ENCODE measurements at places on chromosomes 6 and 20.

- DNase-seq = no peak
These were observed 58.9 kb downstream of the TRERF1 start for GRCh38 chr6:42392833-42393232.

- DNase-seq = no peak
These were observed 9.3 kb upstream of the NNAT start for GRCh38 chr20:37511610-37512275.

DNA sequence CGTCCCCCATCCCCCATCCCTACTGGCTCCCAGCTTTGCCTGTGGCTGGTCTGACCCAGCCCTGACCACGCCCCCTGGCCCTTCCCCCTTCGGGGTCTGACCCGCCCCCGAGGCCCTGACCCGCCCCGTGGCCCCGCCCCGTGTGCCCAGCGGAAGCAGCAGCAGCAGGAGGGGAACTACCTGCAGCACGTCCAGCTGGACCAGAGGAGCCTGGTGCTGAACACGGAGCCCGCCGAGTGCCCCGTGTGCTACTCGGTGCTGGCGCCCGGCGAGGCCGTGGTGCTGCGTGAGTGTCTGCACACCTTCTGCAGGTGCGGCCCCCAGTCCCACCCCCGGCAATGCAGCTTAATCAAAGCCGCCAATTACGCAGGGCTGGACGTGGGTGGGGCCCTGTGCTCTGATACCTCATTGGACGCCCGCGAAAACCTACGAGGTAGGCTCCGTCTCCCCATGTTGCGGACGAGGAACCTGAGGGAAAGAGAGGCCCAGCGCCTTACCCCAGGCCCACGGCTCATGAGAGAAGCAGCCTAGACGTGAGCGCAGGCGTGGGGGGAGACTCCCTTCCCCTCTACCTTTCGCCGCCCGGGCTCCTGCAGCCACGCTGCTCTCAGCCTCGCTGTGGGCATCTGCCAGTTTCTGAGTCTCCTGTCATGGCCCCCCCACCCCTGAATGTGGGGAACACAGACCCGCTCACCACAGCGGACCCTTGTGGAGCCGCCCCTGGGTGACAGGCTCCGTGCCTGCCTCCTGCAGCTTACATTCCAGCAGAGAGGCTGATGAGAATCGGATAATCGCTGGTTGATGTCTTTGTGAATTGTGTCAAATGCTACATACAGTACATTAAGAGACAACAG, 12.8 kb downstream of the RBCK1 start:
- DNase-seq = no peak

DNA sequence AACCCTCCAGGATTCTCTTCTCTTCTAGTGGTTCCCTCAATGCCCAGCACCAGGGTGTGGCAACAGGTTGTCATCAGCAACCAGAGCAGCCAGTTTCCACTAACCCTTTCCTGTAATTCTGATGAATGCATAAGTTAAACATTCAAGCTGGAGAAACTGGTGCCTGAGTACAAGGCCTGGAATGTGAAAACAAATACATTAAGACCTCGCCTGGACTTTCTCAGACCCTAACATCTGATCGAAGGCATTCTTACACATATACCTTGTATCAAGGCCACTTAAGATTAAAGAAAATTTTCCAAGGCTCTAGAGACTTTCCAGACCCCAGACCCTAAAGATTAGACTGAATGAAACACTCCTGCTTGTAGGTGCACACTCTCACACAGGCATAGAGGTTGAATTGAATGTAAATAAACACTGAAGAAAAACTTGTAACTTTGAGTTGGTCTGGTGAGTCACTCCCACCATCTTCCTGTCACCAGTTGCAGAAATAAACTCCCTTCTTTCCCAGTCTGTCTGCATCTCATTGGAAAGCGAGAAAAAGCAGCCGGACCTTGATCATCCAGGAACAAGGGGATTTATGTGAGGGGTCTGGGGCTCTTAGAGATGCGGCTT, 9.0 kb downstream of the LRP11 start:
- DNase-seq = no peak

DNA sequence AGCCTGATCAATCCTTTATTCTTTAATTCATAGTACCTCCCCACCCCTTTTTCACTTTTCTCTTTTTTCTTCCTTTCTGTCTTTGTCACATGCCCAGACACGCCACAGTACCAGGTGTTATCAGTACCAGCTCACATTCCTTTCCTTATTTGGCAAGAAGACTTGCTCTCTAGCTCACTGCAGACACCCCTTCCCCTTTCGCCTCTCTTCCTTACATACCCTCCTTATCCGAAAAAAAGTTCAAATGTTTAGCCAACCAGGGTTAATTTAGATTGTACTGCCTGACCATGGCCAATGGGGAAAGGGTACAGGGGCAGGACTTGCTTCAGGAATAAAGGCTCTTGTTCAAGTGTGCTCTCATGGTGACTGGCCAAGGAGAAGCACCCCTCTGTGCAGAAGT, 9.3 kb upstream of the SIRPB2 start:
- no peak for DNase-seq

DNA sequence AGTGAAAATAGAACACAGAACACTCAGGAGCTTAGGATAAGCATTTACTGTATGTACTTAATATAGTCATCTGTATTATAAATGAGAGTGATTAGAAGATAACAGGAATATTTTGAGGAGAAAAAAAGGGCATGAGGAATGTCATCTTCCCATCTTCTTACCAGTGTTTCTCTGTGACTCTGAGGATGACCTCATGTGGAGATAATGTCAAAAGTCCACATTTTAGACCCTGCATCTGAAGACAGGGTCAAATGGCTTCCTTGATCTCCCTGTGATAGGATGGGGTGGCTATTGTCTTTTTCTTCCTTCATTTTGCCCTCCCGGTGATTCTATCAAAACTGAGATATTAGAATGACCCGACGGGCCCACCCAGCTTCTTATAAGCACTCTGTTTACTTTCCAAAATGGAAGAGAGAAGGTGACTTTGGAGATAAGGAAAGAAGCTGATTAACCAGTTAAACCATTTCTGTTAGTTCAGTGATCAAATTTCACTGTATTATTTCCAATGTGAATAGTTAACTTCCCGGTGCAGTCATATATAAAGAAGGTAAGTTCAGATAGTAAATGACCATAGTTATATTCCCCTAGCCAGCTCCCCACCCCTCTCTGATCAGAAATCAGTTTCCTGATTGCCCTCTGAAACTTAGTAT, 115.7 kb upstream of the SALL4 start:
- DNase-seq = no peak

- no peak for DNase-seq
These were observed at the start of gene SGK1 for GRCh38 chr6:134317471-134318131. Gene SGK1, minus strand, starts transcription at chr6:134318112. Its CDS starts 652 bp downstream, at chr6:134317460.

DNA sequence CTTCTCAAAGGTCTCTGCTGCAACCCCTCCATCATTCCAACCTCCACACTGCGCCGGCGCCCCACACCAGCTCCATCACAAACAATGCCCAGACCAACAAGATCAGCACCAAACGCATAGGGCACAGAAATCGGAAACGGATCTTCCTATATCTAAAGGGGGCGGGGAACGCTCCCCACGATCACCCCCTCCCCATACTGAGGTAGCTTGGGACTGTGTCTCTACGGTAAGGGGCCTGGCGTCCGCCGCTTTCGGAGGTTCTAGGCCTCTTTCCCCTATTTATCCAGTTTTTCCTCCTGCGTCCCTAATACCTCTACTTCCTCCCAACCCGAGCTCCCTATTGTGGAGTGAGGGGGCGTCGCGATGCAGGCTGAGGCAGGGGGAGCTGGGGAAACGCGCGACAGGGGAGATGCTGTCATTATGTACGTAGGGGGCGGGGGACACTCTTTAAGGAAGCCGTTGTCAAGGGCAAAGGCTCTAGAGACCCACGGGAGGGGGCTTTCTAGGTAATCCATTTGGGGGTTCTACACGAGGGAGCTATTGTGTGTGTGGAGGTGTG, 909 bp downstream of the DNAAF9 start:
- DNase-seq = no peak

DNA sequence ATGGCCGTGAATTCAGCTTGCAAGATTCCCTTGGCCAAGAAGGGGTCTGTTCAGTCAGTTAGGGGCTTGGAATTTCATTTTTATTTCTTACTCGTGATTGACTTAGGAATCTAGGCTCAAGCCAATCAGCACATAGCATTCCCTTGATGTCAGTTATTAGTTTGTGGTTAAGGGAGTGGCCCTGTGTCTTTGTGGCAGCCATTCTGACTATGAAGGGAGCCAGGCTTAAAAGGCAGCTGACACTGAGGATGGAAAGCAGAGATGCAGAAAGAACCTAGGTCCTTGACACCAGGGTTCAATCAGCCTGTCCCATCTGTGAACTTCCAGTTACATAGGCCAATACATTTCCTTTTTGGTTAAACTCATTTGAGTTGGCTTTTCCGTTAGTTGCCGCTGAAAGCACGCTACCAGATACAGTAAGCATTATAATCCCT, 48.1 kb downstream of the MCUR1 start:
- no peak for DNase-seq

DNA sequence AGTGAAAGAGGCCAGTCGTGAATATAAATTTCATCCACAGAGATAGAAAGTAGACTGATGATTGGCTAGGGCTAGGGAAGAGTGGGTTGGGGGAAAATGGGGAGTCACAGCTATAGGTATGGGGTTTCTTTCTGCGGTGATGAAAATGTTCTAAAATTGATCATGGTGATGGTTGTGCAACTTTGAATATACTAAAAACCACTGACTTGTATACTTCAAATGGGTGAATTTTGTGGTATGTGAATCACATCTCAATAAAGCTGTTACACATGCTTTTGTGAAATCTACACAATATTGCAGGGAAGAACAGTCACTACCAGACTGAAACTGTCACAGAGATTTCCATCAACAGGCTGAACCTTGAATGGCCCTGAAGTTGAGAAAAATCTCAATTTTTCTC, 61.5 kb downstream of the LYRM4 start:
- DNase-seq = no peak

DNA sequence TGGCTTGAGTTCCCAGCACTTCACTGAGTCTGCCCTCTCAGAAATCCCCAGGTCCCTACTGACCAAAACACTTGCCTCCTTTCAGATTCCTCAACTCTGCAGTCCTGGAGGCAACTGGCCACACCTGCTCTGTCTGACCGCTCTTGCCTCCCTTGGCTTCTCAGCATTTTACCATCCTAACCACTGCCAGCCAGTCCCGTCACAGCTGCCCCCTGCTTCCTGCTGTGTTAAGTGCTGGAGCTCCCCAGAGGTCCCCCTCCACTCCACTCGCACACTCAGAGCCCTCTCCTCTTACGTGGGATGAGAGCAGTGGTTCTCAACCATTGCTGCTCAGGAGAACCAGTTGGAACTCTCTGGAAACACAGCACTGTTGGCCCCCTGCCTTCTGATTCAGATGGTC, 20.5 kb downstream of the ADAT2 start:
- DNase-seq = no peak

DNA sequence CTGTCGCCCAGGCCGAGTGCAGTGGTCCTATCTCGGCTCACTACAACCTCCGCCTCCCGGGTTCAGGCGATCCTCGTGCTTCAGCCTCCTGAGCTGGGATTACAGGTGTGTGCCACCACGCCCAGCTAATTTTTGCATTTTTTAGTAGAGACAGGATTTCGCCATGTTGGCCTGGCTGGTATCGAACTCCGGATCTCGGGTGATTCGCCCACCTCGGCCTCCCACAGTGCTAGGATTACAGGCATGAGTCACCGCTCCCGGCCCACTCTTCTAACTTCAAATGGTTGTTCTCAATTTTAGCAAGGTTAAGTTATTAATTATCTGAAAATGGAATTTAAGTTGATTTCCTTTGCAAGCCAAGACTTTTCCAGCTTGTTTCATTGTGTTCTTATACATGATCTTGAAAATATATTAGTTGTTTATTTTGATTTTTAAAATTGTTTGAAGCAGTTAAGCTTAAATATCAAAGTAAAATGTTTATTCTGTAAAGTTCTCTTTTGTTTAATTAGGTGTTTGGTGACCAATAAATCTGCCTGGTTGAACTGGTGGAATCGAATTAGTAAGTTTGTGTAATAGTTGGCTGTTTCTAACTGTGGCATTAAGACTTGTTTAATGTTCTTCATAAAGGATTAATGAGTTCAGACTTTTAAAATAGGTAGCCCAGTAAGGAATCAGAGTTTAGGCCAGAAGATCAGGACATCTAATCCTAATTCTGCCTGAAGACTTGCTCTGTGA, 2.3 kb downstream of the PM20D2 start:
- DNase-seq = no peak

DNA sequence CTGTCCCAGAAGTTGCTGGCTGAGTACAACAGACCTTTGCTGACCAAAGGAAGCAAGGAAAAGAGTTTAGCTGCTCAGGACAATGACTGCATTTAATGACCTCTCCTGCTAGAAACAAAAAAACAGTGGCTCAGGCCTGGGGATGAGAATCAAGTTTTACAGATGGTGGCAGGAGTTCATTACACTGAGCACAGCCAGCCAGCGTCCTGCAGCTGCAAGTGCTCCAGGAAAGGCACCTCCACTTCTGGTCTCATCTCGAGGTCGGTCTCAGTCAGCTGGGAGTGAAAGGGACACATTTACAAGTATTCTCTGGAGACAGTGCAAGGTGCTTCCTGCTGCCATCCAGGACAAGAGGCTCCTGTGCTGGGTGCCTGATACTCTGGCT, 362.7 kb downstream of the THBS2 start:
- DNase-seq = no peak

DNA sequence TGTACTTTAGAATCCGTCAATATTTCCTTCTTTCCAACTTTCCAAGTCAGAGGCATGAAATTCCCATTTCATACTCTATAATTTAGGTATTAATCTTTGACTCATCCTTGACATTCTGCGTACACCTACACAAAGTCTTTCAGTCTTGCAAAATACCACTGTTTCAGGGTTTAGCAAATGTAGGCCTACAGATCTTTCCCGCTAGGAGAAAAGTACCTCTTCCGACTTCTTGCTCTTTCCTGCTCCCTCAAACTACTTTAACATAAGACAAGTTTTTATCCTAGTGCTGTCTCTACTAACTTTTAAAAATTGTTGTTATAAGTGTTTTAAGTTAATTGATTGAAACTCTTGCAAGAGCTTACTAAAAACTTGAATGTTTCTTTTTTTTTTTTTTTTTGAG, 18.3 kb upstream of the PHACTR1 start:
- no peak for DNase-seq

DNA sequence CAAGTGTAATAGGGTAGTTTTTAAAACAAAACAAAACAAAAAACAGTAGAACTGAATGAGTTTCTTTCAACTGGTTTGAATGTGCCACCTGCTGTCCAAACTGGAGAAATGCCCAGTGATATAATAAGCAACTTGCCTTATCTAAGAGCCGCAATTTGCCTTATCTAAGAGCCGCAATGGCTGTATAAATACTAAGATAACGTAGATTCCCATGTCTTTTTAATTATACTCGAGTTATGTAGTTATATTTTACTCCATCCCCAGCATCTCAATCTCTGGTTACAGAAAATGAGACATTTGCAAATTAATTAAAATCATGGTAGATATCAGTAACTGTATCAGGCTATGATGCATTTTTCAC, 67.2 kb downstream of the RPP40 start:
- no peak for DNase-seq

DNA sequence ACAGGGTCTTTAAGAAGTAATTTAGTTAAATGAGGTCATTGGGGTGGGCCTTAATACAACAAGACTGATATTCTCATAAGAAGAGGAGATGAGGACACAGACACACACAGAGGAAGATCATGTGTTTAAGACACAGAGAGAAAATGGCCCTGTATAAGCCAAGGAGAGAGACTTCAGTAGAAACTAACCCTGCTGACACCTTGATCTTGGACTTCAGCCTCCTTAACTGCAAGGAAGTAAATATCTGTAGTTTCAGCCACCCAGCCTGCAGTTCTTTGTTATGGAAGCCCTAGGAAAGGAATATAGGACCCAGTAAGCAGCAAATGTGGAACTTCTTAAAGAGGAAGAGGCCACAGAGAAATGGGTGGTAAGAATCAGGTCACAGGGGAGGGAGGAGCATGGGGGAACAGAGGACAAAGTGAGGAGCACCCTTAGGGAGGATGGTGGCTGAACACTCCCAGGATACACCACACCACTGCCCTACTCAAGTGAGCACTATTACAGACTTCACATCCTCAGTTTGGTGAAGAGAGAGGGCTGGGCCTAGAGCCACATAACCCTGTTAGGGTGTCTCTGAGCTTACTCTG, 762 bp downstream of the SIRPB1 start:
- no peak for DNase-seq

Measured in activated T-helper 1 cell treated with anti-CD3 and anti-CD28 coated beads, Interleukin-2, amount 50 U/mL, for 16 hours (primary cell).